Activated naive CD4-positive, alpha-beta T cell (primary cell): ENCODE measurements at places on chromosomes 2 and 18.

- no peak for DNase-seq
Measured at GRCh38 chr2:36357847-36358659, 2.5 kb downstream of the CRIM1 start.

DNA sequence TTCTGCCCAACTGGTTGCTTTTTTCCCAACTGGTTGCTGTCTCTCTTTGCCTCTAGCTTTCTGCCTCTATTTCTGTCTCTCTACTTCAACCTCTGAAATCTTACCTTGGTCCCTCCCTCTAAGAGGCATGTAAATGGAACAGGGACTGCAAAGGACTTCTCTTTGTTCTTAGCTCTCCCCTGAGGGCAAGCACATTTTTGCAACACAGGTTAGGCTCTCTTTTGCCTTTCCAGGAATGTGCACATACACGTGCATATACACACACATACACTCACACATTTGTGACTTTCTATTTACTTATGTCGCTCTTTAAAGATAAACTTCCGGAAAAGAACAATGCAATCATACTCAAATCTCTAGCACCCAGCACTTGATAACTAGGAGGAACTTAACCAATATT lies 262.6 kb upstream of the DDX18 start:
- no peak for DNase-seq

GRCh38 chr2:127768775-127769479 lies 42.0 kb downstream of the WDR33 start:
- no peak for DNase-seq

DNA sequence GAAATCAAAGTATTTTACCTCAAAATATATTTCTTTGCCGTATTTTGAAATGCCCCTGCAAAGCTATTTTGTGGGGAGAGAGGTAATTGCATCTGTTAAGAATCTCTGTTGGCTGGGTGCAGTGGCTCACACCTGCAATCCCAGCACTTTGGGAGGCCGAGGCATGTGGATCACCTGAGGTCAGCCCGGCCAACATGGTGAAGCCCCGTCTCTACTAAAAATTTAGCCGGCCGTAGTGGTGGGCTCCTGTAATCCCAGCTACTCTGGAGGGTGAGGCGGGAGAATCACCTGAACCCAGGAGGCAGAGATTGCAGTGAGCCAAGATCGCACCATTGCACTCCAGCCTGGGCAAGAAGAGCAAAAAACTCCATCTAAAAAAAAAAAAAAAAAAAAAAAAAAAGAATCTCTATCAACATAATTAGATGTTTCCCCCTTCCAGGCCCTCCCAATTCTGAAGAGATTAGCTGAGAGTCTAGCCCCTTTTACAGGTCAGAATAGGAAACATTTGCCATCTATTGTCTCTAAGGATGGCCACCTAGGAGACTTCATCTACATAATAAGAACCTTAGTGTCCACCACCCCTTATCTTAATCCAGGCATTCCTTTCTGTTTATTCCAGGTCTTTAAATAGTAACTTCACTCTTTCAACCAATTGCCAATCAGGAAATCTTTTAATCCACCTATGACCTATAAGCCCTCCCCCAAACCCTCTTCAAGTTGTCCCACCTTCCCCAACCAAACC lies 3.5 kb upstream of the TRAPPC8 start:
- no peak for DNase-seq

- no peak for DNase-seq
Measured at GRCh38 chr2:133026536-133027177, 356.7 kb upstream of the LYPD1 start.

DNA sequence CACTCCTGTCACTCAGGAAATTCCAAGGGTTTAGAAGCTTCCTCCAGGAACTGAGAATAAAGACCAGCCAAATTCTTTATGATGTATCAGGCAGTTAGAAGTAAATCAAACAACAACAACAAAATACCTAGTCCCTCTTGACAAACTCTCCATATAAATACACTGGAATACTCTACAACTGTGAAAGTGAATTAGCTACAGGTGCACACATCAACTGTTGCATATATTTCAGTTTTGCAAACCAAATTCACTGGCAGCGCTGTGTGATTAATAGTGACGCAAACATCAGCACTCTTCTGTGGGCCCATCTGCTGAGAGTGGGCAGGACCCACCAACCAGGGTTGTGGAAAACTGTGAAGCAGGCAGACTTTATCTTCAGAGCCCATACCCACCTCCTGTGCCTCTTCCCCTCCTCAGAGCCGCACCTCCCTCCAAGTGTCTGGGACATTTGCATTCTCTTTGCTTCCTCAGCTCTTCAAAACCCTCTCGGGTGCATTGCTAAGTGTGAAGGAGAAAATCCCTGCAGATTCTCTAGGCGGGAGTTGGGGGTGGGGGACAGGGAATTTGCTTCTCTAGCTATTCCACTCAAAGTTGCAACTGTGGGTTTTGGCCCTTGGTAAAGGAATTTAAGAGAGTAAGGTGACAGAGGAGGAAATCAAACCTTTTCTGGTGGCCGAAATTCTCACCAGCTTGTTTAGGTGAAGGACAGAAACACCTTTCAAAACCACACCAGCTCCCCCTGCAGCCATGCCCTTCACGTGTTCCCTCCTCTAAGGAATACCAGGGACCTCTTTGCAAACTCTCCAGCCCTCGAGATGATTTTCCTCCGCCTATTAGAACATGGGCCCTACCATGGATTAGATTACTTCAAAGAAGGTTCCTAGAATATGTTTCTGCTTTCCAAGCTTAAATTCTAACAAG lies 119.3 kb downstream of the MRO start:
- DNase-seq: no peak

GRCh38 chr2:172888714-172889669 lies 153.3 kb downstream of the RAPGEF4 start:
- DNase-seq: no peak

- no peak for DNase-seq
Measured at GRCh38 chr18:37334631-37335408, 230.8 kb downstream of the CELF4 start.

DNA sequence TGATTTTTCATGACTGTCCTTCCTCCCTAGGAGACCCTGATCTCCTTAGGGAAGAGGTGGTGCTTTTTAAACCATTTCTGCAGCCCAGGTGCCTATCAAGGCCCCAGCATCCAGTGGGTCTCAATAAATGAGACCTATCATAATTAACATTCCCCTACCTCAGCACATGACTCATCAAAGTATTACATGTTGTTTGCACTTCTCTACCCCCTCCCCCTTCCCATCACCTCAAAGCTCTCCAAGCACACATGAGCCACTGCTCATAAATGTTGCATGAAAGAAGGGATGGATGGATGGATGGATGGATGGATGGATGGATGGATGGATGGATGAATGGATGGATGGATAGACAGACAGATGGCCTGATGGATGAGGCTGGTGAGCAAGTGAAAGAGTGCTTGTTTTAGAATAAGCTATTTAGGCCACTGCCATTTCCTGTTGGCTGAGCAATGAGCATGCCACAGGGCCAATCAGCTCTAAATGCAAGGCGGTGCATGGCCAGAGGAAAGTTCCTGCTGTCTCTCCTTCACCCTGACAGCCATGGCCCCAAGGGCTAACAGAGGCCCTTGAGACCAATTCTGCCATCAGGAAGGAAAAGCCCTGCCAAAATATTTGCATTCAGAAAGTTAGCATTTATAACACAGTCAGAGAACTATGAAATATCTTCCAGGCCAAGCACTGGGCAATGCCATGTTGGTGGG lies 20.9 kb upstream of the STEAP3 start:
- no peak for DNase-seq

DNA sequence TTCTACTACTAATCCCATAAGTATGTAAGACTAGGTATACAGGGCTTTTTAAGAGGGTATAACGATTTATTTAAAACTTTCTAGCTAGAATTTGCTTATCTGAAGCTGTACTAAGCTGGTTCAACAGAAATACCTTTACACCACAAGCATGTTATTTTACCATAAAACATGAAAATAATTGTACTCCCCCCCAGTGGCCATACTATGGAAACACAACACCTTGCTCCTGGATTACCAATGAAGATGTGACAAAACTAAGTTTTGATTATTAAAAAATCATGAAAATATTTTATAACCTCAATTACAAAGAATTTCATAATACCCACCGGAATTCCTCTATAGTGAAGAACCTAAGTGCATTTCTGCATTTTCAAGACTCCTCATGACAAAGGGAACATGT lies 27.3 kb downstream of the LPIN2 start:
- no peak for DNase-seq

- DNase-seq: no peak
Measured at GRCh38 chr2:240551811-240552210, 6.0 kb downstream of the ANKMY1 start.

DNA sequence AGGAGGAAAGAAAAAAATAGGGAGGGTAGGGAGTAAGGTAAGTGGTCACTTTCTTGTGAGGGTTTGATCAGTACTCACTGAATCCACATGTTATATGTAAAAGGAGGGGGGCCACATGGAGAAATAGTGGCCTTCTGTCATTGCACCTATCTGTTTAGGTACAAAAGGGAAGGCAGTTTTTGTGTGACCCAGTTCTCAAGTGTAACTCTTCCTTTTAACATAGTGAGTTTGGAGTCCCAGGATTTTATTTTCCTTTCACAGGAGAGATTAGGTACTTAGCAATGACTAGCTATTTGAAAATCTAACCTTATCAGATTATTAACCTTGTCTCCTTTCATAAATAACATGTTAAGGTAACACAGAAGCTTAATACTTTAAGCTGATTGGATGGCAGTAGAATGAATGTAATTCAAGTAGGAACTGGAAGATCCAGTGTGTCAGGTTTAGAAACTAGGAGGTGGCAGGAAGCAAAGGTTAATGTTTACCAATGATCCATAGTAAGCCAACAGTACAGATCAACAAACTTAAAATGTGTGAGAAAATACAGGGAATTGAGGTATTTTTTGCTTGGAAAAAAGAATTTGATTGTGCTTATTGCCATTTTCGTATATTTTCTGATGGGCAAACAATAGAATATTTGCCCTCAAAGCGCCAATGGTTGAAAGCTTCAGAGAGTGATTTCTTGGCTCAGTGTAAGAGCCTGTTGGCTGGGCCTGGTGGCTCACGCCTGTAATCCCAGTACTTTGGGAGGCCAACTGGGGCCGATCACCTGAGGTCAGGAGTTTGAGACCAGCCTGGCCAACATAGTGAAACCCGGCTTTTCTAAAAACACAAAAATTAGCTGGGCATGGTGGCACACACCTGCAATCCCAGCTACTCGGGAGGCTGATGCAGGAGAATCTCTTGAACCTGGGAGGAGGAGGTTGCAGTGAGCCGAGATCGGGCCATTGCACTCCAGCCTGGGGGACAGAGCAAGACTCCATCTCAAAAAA lies 11.3 kb downstream of the HNMT start:
- no peak for DNase-seq

- no peak for DNase-seq
Measured at GRCh38 chr2:172227719-172228118, 125.0 kb upstream of the DLX2 start.

DNA sequence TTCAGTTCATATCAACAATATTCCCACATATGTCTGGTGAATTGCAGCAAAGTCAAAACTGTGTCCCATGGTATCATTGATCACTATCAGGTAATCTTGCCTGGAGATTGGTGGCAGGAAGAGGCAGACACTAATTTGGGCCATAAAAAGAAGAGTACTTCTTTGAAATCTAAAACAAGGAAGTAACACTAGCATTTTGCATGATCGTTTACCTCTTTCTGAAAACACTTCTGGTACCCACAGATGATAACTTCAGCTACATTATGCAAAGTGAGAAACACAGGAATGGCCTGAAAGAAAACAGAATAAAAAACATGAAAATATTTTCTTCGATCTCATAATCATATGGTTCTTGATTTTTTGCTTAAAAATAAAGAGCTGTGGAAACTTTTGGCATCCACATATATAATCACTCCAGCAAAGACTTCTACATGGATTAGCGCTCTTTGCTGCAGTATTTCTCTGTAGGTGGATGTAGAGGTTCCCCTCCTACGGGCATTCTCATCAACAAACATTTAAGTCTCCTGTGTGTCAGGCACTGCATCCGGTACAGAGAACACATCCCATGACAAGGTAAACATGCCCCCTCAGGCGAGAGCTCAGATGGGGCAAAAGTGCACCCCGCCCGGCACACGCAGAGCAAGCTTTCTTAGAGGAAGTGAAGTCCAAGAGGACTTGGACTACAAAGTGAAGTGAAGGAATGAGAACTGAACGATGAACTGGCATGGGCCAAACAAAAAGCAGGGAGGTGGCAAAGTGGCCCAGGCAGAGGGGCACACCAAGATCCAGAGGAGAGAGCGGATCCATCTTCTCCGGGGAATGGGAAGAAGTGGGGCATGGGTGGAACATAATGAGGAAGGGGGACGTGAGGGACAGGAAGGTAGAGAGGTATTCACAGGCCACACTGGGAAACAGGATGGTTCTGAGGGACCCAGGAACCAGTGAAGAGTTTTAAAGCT lies 68.0 kb upstream of the RIOK3 start:
- DNase-seq: no peak

GRCh38 chr2:172412984-172413492 lies 14.3 kb upstream of the ITGA6 start:
- DNase-seq: no peak

- DNase-seq: no peak
Measured at GRCh38 chr2:63484901-63485300, 103.4 kb downstream of the WDPCP start.

DNA sequence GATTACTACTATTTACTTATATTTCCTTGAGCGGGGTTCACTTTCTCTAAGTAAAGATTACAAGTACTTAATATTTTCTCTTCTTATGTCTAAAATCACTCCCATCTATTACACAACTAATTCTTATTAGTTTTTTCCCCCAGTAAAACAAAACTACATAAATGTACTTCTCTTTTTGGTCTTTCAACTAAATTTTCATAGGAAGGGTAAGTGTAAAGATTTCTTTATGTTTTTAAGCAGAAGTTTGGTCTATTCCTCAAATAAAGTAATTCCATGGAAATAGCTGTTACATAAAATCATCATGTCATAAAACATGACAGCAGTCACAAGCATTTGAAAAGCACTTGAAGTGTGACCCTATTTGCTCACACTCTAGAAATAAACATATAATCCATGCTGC lies 249.0 kb downstream of the ZEB2 start:
- DNase-seq: no peak

DNA sequence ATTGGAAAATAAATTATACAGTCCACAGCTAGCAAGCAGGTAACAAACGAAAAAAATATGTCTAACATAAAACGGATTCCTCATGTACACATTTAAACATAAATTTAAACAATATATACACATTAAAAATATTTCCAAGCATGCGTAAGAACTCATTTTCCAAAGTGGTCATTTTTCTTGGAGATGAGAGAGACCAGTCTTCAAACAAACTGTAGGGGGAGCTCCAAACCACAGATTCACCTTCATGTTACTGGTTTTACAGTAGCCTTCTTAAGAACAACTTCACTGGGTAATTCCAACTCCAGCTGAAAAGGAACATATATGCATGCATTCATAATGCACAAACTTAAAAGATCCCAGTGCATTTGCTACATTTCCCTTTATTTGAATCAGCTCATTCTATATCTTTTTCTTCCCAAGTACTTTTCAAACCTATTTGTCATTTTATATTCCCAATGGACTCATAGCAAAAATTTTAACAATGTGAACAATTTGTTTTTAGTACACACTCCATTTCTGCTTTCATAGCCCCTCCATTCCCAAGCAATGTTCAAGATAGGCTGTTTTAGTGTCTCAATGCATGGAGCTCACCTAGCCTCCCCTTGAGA lies 4.7 kb upstream of the STAMBP start:
- DNase-seq: no peak

- no peak for DNase-seq
Measured at GRCh38 chr2:183267148-183267827, 143.0 kb downstream of the NUP35 start.

- no peak for DNase-seq
Measured at GRCh38 chr2:44680983-44681531, 260.4 kb upstream of the SIX3 start.

- DNase-seq: no peak
Measured at GRCh38 chr18:61825386-61825785, 67.4 kb downstream of the RNF152 start.

- DNase-seq: no peak
Measured at GRCh38 chr2:133977405-133977804, 276.5 kb upstream of the MGAT5 start.
